ENCODE measurements at places on chromosomes 13 and 19. TPM values are rescaled to one million over a fixed set of nuclear protein-coding genes. Genes with fewer than 3 reads are reported as not detected.
A peak's percentile ranks its signal among the peaks of the same experiment; 100 is the strongest.

- DNase-seq = no peak
Observed at GRCh38 chr13:113273851-113274590, 23.0 kb upstream of the LAMP1 start.

GRCh38 chr13:94196413-94196812, 283.1 kb downstream of the DCT start:
- DNase-seq = no peak

GRCh38 chr13:29022410-29022809, 202.3 kb downstream of the MTUS2 start:
- no peak for DNase-seq

DNA sequence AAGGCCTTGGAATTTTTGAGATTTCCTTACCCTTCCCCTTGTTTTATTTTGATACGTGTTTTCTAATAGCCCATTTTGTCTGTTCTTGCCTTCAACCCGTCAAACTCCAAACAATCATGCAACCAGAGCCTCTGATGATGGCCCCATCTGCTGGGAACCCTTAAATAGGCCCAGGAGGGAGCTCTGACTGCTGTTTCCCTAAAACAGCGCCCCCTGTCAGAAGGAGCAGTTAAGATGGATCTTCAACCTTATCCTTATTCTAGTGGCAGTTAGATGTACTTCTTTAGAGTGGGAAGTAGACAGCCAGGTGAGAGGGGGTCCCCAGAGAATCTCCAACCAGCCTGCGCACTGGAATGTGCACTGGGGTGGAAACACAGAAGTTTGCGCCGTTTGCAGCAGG, 1031.0 kb upstream of the PCDH9 start:
- no peak for DNase-seq

DNA sequence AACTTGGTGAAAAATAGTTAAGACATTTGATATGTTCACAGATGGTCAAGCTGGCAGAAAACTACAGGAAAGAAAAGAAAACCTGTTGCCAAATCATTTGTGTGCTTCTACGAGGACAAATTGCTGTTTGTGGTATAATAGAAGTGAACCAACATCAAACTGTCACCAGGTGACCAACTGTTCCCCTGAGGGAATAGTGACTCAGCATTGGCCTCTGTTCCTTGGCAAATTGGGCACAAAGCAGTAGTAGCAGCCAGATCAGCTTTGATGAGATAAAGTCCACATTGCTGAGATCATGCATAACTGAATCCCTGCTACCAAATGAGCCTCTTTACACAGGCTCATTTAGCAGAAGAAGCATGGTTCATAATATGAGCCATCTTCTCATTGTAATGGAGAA, 103.5 kb downstream of the POSTN start:
- DNase-seq = no peak

DNA sequence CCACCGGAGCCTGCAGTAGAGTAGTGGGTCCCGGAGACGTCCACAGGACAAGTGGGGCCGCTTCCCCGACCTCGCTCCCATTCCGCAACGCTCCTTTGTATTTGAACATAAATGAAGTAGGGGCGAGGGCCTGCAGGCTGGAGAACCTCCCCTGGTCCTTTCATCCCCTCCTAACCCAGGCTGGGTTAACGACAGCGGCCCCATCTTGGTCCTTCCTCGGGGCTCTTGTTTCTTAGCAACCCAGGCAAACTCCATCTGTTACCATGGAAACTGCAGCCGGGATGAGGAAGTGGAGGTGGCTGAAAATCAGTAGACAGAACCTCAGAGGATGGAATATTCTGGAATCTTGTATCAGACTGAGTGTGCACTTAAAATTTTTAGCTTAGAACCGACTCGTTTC, 132.6 kb upstream of the USP29 start:
- DNase-seq = peak; percentile 58

- DNase-seq = no peak
Observed at GRCh38 chr13:53038993-53039392, 10.4 kb downstream of the OLFM4 start.

DNA sequence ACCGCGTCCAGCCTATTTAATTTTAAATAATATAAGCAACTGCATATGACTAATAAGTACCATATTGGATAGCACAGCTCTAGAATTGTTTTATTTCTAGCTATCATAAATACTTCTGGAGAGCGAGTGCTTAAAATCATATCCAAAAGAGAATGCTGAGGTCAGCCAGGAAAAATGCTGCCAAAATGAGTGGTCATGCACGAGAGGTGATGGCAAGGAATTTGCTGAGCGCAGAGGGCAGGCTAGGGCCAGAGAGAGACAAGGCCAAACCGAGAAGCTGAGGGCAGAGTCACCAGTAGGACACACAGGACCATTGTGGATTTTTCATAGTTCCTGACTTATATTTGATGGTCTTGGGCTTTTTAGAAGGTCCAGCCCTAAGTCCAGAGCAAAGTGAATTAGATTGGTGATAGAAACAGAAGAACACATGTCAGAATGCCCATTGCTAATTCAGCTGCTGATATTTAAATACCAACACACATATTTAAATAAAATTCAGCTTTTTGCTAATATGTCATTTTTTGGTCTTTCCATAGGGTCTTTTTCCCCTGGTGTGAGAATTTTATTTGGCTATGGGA, 33.6 kb upstream of the UBL3 start:
- DNase-seq = no peak

- no peak for DNase-seq
Observed at GRCh38 chr19:39413272-39413910, 922 bp downstream of the PLEKHG2 start.

DNA sequence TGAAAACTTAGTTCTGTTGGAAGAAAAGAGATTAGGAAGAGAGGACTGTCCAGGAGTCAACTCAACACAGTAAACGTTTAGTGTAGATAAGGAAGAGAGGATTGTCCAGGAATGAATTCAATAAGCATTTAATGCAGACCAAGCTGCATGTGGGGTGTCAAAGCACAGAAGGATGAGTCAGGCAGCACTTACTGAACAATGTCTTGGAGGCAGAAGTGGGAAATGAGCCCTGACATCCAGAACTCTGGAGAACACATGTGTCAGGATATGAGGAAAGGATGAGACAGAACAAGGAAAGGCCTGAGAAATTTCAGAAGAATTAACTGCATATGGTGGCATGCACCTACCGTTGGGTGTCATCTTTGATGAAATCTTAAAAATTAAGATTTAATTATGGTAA, 429.2 kb upstream of the HTR2A start:
- DNase-seq = no peak

The CD33 gene
- 1.8 TPM for total RNA-seq

The SIGLEC9 gene
- 7.5 TPM for total RNA-seq

The CPB2 gene
- total RNA-seq = not detected

The FCAR gene
- total RNA-seq = 3.3 TPM

The NAPSA gene
- 2.2 TPM for total RNA-seq

The IGFL1 gene
- not detected for total RNA-seq

The IQCN gene
- 2.8 TPM for total RNA-seq
